ENCODE measurements at places on chromosomes 11 and 22. TPM values are rescaled to one million over a fixed set of nuclear protein-coding genes. Genes with fewer than 3 reads are reported as not detected.

Gene GPR83
- total RNA-seq: not detected

Gene DMC1
- total RNA-seq: not detected

Gene RFPL2
- not detected for total RNA-seq

Gene MMP27
- total RNA-seq: not detected

Gene BDNF
- not detected for total RNA-seq

Gene MMP1
- 3.8 TPM for total RNA-seq

Gene OR51B2
- not detected for total RNA-seq

Gene OR4C3
- not detected for total RNA-seq

Gene CCDC188
- 3.6 TPM for total RNA-seq

Gene P2RY2
- 1.3 TPM for total RNA-seq

Gene ZMAT5
- 0.58 TPM for total RNA-seq

Gene OR10G8
- not detected for total RNA-seq

Gene UBQLNL
- total RNA-seq: not detected

Gene SLC22A8
- not detected for total RNA-seq

Gene KCTD21
- total RNA-seq: 5.1 TPM

Gene IL10RA
- 18.7 TPM for total RNA-seq

Gene LRRC32
- total RNA-seq: 270 TPM

Gene SLC22A12
- total RNA-seq: not detected

Gene PHOX2A
- not detected for total RNA-seq

Gene CCDC116
- total RNA-seq: not detected

Gene TEX12
- total RNA-seq: not detected

Gene NAA40
- total RNA-seq: 71.4 TPM

Gene XRRA1
- 5.8 TPM for total RNA-seq

Gene OR4S2
- total RNA-seq: not detected

Gene C11orf87
- not detected for total RNA-seq

Gene CDCA5
- total RNA-seq: 2.7 TPM

Gene OR52N4
- not detected for total RNA-seq

Gene KCNJ1
- not detected for total RNA-seq

Gene OR10D3
- total RNA-seq: not detected

Gene NCAPH2
- total RNA-seq: 23.2 TPM

Gene OR51E2
- total RNA-seq: not detected

Gene B3GAT3
- total RNA-seq: 13.8 TPM

Gene VPS11
- 10.1 TPM for total RNA-seq

Gene DAGLA
- under 0.01 TPM for total RNA-seq

Measured in stomach (tissue), 19 donors.